Glomerular endothelial cell (primary cell): ENCODE measurements at places on chromosomes 11 and 22. TPM values are rescaled to one million over a fixed set of nuclear protein-coding genes. Genes with fewer than 3 reads are reported as not detected.

NPTXR gene
- 1.1 and 3.7 TPM in 2 replicates for total RNA-seq

NCR3LG1 gene
- total RNA-seq = 5.5 and 5.6 TPM in 2 replicates

DNA sequence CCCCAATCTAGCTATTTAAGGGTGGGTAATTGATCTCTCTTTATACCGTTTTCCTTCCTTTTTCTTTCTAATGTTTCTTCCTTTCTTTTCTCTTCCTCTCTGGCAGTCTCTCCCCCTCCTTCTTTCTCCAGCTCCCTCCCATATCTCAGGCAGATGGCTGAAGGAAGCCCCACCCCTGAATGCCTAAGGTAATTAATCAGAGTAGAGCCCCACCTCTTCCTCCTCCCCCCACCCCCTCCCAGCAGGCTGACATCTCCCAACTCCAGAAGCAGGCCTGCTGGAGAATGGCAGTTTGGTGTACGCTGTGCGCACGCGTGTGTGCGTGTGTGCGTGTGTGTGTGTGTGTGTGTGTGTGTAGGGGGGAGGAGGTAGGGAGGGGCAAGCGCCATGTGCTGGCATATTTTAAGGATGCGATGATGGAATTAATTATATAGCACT lies 122.6 kb downstream of the APOL5 start:
- peak; percentile 62 for DNase-seq

DNA sequence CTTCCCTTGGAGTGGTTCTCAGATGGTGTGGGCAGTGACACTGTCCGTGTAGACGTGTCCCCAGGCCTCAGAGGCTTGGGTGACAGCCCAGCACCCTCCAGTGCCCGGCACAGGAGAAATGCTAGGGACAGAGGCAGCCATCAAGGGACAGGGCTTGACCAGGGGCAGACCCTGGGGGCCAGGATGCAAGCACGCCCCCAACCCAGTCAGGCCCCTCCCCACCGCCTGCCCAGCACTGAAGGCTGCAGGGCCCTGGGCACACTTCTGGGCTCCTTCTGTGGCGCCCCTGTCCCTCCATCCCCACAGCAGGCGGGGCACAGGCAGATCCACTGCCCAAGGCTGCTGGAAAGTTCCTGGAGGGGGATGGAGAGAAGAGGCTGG lies 11.1 kb downstream of the IGF2 start:
- no peak for DNase-seq
